ENCODE measurements at places on chromosomes 1 and 21. TPM values are rescaled to one million over a fixed set of nuclear protein-coding genes. Genes with fewer than 3 reads are reported as not detected.

Gene LDLRAD1
- polyA plus RNA-seq, result 0.10 TPM

Gene CD34
- 126 TPM for polyA plus RNA-seq

Gene AKR1A1
- polyA plus RNA-seq, result 301 TPM

Gene SOAT1
- 34.3 TPM for polyA plus RNA-seq

Gene DCDC2B
- 1.1 TPM for polyA plus RNA-seq

Gene OVAAL
- not detected for polyA plus RNA-seq

Gene TPTE
- not detected for polyA plus RNA-seq

Gene PRKAB2
- polyA plus RNA-seq, result 25.1 TPM

Gene CD1E
- polyA plus RNA-seq, result not detected

Gene SPRR2G
- not detected for polyA plus RNA-seq

Gene SERTAD4
- 4.1 TPM for polyA plus RNA-seq

Gene PEX19
- polyA plus RNA-seq, result 90.0 TPM

Gene TP53BP2
- polyA plus RNA-seq, result 49.2 TPM

Gene KCND3
- 1.4 TPM for polyA plus RNA-seq

Gene FCN3
- polyA plus RNA-seq, result 1.2 TPM

Gene DMRTA2
- 0.05 TPM for polyA plus RNA-seq

Gene HFM1
- 7.6 TPM for polyA plus RNA-seq

Gene NHLH1
- 0.34 TPM for polyA plus RNA-seq

Gene CAMSAP2
- 35.6 TPM for polyA plus RNA-seq

Gene PCSK9
- polyA plus RNA-seq, result 1.8 TPM

Gene KRTAP13-2
- polyA plus RNA-seq, result not detected

Gene SPATA46
- polyA plus RNA-seq, result 3.8 TPM

Gene HMGCS2
- polyA plus RNA-seq, result 77.0 TPM

Gene LCE6A
- not detected for polyA plus RNA-seq

Gene SERPINC1
- polyA plus RNA-seq, result 0.37 TPM

Gene KRTAP10-4
- polyA plus RNA-seq, result not detected

Gene RNPC3
- 94.4 TPM for polyA plus RNA-seq

Gene TMPRSS2
- 31.2 TPM for polyA plus RNA-seq

Gene RSPH1
- polyA plus RNA-seq, result 11.7 TPM

Gene NPHS2
- polyA plus RNA-seq, result 410 TPM

Gene FAM72D
- polyA plus RNA-seq, result 1.6 TPM

Gene ILDR2
- polyA plus RNA-seq, result 14.9 TPM

Gene CDC14A
- polyA plus RNA-seq, result 28.2 TPM

Gene KCNA3
- 0.11 TPM for polyA plus RNA-seq

Gene CFAP74
- polyA plus RNA-seq, result 0.79 TPM

Gene MYBPHL
- 0.32 TPM for polyA plus RNA-seq

Gene WLS
- 157 TPM for polyA plus RNA-seq

Gene CXADR
- 43.1 TPM for polyA plus RNA-seq

Gene PRDM2
- polyA plus RNA-seq, result 41.4 TPM

Gene CCNL2
- polyA plus RNA-seq, result 243 TPM

Gene PRR9
- not detected for polyA plus RNA-seq

Gene ANKRD35
- 2.3 TPM for polyA plus RNA-seq

Gene IVL
- polyA plus RNA-seq, result 0.37 TPM

Gene NUF2
- polyA plus RNA-seq, result 32.4 TPM

All from left renal pelvis (tissue), 4 donors.